Foreskin fibroblast (primary cell): ENCODE measurements at places on chromosomes 16 and 17.

DNA sequence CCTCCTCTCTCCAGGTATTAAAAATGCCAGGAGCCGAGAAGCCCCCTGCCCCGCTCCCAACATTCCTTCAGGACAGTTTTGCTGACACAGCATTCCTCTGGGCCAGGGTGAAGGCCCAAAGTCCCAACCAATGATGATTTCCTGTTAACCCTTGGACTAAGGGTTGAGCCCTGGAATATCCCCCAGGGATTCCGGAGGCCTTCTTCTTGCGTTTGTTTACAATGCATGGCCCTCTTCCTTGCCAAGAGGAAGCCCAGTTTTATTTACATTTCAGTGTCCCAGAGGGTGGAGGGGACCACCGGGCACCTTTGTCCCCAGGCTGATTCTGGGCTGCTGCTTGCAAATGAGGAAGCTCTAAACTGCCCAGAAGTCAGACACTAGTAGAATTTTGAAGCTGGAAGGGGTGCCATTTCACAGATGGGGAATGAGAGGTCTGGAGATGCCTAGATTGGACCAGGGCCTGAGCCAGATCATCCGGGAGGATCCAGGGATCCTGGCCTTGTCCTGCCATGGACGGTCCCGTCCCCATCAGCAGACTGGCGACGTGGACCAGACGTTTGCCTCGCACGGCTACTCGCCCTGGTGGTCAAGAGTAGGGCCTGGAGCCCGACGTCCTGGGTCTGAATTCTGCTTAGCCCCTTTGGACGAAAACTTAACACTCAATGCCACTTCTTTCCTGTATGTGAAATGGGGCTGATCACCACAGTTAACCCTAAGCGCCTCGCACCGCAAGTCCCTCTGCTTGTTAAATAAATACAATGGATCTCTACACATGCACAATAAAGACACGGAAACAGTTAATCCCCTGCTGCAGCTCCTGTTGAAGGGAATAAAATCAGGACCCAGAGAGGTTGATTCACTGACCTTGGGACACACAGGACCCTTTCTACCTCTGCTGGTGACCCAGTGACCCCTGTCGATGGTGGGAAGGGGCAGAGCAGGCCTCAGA, 55.6 kb upstream of the CIBAR2 start:
- no peak for DNase-seq

- no peak for DNase-seq
Observed at GRCh38 chr17:74244548-74244947, 29.5 kb upstream of the DNAI2 start.

DNA sequence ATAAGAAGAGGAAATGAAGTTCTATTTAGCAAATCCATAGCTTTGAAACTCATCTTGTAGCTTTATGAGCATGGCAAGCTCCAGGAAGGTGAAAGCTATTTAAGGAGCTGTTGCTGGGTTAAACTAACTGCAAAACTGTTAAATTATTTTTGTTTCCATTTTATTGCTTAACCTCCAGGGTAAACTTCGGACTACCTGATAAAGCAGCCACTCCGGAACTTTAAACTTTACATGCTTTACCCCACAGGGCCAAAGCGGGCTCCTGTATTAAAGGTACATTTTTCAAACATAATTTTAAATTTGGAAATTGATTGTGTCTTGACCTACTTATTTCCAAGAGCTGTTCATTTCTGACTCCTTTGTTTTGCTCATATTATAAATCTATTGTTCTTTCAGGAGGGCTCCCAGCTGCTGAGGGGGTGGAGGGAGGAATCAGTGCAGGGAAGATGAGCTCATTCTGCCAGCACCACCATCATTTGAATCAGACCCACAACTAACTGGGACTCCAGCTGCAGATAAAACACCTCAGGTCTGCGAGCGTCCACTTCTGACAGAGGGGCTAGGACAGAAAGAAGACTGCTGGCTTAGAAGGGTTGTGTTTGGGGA, 157.9 kb downstream of the IRX3 start:
- no peak for DNase-seq

DNA sequence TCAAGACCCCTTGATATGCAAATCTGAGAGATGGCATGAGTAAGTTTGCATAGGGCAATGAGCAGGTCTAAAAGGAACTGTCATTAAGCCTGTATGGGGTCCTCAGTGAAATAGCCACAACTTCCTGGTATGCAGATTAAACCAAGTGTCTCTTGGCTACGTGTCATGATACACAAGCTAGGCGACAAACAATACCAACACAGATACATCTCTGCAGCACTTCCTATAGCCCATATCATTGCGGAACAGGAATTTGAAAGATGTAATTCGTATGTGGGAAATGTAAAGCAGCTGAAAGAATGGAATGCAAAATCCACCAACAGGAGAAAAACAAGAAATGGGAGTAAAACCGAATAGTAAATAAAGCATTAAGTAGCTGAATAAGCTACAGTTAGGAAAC, 12.9 kb downstream of the PRSS22 start:
- no peak for DNase-seq

- DNase-seq, result no peak
Observed at GRCh38 chr16:19027416-19027815, 40.0 kb upstream of the COQ7 start.

DNA sequence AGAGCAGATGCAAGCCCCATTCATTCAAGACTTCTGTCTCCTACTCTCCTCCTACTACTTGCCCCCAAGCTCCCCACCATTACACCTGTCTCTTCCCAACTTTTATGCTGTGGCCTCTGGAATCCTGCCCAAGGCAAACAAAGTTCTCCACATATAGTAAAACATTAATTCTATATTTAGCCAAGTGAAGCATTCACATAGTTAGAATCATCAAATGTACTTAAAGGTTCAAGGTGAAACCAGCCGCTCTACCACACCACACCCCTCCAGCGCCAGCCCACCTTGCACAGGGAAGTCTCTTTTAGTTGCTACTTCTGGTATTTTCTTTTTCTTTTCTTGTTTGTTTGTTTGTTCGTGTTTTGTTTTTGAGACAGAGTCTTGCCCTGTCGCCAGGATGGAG, 25.4 kb upstream of the GUCY2D start:
- no peak for DNase-seq

DNA sequence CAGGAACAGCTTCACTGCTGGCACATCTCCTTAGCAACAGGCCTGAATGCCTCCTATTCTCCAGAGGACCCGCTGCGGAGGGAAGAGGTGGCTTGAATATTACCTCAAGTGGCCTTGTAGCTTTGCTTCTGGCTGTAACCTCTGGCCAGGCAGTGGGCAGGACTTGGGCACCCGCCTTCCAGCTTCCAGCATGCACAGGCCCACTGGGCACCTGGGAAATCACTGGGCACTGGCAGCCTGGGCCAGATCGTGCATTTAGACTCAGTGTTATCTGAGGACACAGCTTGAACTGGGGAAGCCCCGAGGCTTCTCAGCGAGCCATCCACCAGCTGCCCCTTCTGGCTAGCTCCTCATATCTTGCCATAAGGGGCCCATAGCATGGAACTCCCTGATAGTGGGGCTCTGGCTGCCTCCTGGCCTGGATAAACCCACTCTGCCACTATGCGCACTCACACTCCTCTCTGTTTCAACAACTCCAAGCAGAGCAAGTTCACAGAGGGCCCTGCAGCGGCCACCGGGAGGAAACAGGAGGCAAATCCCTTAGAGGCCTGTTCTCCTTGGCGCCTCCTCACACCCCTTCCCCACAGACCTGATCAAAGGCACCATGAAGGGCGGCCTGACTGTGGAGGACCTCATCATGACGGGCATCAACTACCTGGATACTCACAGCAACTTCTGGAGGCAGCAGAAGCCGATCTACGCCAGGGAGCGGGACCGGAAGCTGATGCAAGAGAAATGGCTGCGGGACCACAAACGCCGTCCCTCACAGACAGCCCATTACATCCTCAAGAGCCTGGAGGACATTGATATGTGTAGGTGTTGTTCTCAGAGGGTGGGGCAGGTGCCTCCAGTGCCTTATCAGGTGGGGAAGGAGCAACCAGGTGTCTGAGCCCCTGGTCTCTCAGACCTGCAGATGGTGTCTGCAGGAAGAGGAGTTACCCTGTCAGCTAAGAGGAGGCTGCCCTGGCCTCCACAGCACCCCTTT, 7.8 kb downstream of the ODAD4 start:
- no peak for DNase-seq

GRCh38 chr17:49362723-49363117, 670 bp upstream of the ZNF652 start:
- DNase-seq, result no peak

DNA sequence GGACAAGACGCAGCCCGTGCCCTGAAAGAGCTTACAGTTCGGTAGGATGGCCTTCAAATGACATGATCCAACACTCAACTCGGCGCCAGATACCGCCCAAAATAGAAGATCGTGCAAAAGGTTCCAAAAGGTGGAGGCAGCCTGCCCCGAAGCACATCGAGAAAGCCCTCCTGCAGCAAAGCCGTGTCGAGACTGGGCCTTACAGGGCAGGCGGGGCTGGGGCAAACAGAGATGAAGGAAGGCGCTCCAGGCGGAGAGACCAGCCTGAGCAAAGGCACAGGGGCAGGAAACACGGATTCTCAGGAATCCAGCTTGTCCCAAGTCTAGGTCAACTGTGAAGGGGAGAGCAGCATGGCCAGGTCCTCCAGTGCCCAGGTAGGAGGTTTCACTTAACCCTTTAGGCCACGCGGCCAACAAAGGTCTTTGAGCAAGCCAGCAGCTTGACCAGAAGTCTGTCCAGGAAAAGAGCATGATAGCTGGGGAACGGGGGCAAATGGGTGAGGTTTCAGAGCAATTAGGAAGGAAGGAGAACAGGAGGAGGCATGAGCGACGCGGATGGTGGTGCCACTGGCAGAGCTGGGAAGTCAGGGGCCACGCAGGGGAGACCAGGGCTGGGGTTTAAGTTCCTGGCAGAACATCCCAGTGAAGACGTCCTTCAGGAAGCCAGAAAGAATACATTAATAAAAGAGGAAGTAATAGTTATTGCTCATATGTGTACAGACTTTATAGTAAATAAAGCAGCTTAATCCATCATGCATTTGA, 21.2 kb upstream of the EIF1 start:
- no peak for DNase-seq
